Tibial nerve (tissue), 4 donors: ENCODE measurements at places on chromosomes 16 and 17. TPM values are rescaled to one million over a fixed set of nuclear protein-coding genes. Genes with fewer than 3 reads are reported as not detected.

CES3 gene
- total RNA-seq = 0.21 TPM

CMTM1 gene
- total RNA-seq = 2.1 TPM

C16orf89 gene
- 6.3 TPM for total RNA-seq

CTF1 gene
- total RNA-seq = 2.7 TPM

GCGR gene
- 14.7 TPM for total RNA-seq

- no peak for DNase-seq
Observed at GRCh38 chr17:81008140-81008539, 16.5 kb downstream of the CHMP6 start.

GRCh38 chr17:1736348-1737281 is 6.1 kb upstream of the SERPINF2 start:
- DNase-seq = peak; percentile 49

DNA sequence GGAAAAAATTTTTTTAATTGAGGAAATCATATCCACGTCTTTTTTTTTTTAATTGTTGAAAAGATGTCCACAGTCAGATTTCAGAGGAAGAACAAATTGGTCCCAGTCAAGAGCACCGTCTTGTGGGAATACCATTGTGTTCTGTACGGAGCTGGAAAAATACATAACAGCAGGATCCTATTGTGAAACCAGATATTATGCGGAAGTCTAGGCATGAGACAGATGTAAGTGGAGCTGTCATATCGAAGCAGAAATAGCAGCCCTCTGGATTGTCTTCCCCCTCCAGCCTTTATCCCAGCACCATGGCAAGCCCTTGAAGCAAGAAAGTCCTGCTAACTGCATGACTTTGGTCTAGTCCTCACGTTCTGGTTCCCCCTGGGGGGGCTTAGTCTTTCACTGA is 391.6 kb upstream of the ASIC2 start:
- DNase-seq = no peak

DNA sequence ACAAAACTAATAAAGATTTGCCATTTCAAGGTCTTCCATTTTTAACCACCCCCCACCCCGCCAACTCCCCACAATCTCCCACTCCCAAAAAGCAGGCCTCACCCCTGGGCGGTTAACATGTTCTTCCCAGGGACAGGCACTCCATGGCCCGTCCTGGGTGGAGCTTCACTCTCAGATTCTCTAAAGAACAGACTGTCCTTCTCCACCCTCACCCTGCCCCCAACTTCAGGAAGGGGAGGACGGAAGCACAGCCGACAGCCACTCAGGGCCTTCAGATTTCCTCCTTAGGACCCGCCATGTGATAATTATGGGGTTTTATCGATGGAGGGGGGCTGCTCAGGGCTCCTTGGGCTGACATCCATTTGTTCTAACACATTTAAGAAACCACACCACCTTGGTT is 61.9 kb downstream of the ZFHX3 start:
- peak; percentile 79 for DNase-seq

DNA sequence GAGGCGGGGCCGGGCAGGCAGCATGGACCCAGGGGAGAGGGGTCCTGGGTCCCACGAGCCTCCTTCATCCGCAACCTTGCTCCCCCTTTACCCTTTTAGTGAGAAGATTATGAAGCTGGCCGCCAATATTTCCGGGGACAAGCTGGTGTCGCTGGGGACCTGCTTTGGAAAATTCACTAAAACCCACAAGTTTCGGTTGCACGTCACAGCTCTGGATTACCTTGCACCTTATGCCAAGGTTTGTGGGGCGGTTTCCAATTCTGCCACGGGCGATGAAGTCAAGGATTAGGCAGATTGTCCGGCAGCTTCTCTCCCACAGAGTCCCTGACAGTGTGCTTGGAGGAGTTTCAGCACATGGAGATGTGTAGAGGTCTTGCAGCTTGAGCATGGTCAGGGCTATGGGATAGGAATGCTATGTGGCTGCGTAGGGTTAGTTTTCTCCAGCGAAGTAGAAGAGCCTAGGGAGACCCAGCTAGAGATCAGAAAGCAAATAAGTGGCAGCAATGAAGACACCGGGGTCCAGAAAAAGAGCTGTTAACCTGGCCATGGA is 598 bp downstream of the NIP7 start:
- DNase-seq = no peak

DNA sequence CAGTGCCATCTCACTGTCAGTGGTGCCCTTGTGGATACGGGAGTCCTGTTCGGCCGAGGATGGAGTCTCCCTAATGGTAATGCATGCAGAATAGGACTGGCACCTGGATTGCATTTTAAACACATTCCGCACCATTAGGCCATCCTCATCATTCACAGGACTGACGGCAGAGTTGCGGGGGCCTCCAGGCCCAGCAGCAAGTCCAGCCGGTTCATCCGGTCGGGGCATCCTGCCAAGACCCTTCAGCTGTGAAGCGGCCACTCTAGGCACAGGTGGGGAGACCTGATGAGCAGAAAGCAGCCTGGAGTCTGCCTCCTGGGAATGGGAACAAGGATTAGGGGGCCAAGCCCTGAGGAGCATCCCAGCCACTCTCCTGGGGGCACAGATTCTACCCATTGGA is 90.3 kb upstream of the XYLT1 start:
- DNase-seq = no peak

GRCh38 chr17:5784791-5785190 is 200.5 kb upstream of the NLRP1 start:
- DNase-seq = no peak

DNA sequence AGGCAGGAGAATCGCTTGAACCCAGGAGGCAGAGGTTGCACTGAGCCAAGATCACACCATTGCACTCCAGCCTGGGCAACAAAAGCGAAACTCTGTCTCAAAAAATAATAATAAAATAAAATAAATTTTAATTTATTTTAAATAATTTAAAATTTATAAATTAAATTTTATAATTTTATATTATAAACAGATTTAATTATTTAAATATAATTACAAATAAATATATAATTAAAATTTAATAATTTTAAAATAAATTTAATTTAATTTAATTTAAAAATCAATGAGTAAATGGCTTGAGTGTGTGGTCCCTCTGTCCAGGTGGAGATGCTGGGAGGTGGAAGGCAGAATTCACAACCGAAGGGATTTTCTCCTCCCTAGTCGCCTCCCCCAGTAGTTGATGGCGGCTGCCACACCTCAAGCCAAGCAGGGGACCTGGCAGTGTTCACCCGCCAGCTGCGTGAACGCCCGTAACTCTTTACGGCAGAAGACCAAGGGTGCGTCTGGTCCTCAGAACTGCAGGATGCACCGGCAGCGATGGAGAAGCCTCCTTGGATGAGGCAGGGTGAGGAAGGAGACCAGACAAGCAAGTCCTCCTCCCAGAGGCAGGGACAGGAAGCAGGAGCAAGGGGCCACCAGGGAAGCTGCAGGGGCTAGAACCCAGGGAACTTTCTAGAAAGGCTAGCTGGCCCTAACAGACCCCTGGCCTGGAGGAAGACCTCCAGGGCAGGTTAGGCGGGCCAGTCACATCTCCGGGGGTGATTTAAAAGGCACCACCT is 22.9 kb upstream of the KRT17 start:
- no peak for DNase-seq
